ENCODE measurements at places on chromosomes 16 and 17.

DNA sequence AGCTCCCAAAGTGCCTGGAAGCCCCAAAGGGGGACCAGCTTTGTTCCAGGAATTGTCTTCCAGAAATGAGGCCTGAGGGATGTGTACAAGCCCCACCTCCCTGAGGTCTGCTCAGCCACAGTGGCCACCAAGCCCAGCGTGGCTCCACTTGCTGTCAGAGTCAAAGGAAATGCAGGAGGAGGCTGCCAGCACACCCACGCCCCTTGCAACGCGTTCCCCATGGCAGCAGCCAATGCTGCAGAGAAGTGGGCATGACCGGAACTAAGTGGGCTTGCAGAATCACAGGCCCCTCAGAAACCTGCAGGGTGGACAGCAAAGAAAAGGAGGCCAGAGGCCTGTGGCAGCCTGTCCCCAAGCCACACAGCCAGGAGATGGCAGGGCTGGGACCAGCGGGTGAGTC lies 320.8 kb downstream of the FOXL1 start:
- H3K4me3 ChIP-seq = no peak overlapping the region
- no peaks in the 10 kb centered on the region for H3K27me3 ChIP-seq
- no peaks in the 10 kb centered on the region for H3K36me3 ChIP-seq
- no peak for DNase-seq
- H3K27ac ChIP-seq = peak overlapping the region; percentile 75

DNA sequence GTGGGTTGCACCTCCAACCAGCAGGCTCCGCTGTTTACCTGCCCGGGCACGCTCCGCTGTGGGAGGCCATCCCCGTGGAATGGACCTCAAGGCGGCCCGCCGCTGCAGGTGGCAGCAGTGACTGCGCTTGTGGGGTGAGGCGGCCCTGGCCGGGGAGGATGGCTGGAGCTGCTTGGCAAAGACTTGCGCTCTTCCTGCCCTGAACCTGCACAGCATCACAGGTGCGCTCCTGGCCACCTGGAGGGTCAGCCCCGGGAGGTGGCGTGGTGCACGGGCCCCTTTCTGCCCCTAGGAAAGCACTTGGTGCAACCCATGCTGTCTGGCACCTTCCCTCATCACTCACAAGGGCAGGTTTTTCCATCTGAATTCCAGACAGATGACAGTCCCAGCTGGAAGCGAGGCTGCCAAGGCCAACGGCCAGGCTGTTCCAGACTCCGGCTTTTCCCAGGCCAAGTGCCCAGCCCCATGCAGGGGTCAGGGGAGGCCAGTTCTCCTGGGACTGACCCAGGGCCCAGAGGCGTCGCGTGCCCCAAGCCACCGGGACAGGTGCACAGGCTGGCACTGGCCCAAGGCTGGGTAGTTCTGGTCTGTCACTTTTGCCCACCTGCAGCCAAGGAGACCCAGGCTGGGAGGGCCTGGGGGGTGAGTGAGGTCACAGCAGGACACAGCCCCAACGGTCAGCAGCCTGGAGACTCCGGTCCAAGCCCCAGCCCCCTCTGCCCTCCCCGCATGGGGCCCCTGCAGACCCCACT lies 13.3 kb downstream of the UTS2R start:
- H3K27me3 ChIP-seq = no peaks in the 10 kb centered on the region
- DNase-seq = peak; percentile 81
- H3K4me1 ChIP-seq = peaks cover 17% of the 10 kb centered on the region
- H3K36me3 ChIP-seq = no peaks in the 10 kb centered on the region

DNA sequence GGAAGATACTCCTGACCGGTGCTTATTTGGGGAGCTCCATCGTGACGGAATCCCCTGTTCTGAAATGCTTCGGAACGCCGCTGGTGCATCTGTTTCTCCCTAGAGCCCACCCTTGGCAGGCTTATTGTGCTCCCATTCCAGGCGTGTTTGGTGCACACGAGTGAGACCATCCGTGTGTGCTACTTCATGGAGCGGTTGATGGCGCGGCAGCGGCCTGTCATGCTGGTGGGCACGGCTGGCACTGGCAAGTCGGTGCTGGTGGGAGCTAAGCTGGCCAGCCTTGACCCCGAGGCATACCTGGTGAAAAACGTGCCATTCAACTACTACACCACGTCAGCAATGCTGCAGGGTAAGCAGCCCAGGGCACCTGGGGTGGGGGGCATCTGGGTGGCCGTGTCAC lies 170.7 kb downstream of the DNAH9 start:
- H3K36me3 ChIP-seq = no peaks in the 10 kb centered on the region
- H3K4me1 ChIP-seq = no peaks in the 10 kb centered on the region
- H3K27ac ChIP-seq = no peak overlapping the region

DNA sequence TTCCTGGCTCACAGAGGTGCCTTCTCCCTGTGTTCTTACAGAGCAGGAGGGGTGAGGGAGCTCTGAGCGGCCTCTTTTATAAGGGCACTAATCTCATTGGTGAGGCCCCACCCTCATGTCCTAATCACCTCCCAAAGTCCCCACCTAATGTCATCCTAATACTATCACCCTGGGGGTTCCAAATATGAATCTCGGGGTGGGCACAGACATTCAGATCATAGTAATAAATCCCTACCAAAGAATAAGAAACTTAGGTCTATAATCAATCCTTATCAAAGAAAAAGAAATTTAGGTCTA lies 32.3 kb upstream of the METRNL start:
- no peaks in the 10 kb centered on the region for H3K27me3 ChIP-seq
- H3K27ac ChIP-seq = no peak overlapping the region
- peaks cover 23% of the 10 kb centered on the region for H3K4me1 ChIP-seq
- no peak for DNase-seq
- H3K4me3 ChIP-seq = no peak overlapping the region

DNA sequence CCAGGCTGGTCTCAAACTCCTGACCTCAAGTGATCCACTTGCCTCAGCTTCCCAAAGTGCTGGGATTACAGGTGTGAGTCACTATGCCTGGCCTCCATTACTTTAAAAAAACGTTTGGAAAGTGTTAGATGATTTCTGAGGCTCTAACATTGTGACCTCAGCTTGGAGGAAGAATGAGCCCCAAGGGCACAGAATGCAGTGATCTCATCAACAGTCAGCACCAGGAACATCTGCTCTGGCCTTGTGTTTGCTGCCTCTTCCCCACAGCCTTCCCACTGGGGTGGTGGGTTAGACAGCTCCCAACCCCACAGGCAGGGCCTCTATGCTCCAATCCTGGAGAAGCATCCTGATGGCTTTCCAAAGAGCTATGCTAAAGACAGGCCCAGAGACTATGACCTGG lies 37.7 kb upstream of the SREBF1 start:
- DNase-seq = peak; percentile 71
- no peak overlapping the region for H3K27ac ChIP-seq
- H3K27me3 ChIP-seq = no peaks in the 10 kb centered on the region
- H3K4me1 ChIP-seq = peaks cover 17% of the 10 kb centered on the region
- no peak overlapping the region for H3K4me3 ChIP-seq

All from PC-3 (cell line).